Activated naive CD8-positive, alpha-beta T cell treated with anti-CD3 and anti-CD28 coated beads, Interleukin-2, amount 50 U/mL, for 16 hours (primary cell): ENCODE measurements at places on chromosomes 16 and 17.

- DNase-seq = no peak
Measured at GRCh38 chr16:86158688-86159360, 259.9 kb downstream of the IRF8 start.

DNA sequence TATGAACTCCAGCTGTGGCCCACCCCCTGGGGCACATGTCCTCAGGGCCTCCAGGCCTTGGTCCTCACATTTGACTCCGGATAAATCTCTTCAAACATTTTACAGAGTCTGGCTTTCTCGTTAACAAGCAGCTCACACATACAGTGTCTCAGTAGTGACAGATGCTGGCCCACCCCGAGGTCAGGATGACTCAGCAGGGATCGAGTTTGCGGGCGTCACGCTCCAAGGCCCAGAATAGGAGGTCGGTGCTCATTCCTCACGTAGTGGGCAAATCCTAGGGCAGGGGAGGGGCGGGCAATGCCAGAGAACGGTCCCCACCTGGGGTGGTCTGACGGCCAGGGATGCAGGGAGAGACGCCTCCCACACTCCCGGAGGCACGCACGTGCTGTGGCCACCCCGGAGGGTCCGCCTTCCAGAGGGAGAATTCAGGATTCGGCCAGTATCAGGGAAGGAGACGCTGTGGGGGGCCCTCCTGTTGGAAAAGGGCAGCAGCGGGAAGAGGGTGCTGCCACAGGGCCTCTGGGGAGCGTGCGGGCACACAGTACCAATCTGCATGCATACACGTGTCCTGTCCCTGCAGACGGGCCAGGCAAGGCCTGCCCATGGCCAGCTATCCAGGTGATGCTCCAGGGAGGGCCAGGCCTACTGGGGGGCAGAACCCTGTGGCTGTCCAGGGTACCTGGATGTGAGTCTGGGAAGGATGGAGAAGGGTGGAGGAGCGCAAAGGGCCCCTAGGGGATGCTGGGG, 8.6 kb downstream of the SLC7A5 start:
- DNase-seq = no peak

- no peak for DNase-seq
Measured at GRCh38 chr17:29135464-29135863, 44.7 kb downstream of the MYO18A start.

DNA sequence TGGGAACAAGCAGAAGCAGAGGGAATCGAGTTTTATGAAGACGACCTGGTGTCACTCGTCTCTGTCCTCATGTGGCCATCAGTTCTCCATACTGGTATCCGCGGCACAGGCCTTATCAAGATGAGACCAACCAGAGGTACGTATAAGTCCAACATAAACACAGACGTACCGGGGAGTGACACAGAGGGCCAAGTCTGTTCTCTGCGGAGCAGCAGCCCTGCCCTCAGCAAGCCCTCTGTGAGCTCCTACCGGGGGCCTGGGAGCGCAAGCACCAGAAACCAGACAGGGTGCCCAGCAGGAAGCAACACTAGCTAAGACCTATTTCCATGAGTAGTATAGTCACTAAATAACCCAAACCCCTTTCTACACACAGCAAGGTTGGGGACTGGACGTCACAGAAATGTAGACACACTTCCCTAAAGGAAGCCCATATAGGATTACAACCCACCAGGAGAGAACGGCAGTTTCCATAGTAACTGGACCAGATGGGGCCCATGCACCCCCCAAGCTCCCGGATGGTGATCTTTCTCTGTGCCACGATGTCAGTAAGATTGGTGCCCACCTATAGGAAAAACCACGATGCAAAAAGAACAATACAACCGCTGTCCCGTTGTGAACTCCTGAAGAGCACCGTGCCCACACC, 911 bp downstream of the ARL16 start:
- no peak for DNase-seq

DNA sequence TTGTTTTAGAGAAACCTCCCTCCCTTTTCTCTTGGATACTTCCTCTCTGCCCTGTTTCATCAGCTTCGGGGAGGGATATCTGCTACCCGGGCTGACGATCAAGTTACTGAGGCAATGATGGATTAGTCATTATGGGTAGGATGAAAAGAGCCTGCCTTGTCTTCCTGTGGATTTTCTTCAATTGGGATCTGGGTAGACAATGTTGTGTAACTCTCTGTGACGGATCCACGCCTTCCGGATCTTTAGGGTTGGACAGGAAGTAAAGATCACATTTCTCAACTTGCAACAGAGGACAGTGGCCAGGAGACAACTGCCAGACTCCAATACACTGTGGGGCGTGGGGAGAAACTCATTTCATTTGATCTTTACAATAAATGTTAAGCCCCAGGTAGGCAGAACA, 11.3 kb upstream of the CHST6 start:
- no peak for DNase-seq

DNA sequence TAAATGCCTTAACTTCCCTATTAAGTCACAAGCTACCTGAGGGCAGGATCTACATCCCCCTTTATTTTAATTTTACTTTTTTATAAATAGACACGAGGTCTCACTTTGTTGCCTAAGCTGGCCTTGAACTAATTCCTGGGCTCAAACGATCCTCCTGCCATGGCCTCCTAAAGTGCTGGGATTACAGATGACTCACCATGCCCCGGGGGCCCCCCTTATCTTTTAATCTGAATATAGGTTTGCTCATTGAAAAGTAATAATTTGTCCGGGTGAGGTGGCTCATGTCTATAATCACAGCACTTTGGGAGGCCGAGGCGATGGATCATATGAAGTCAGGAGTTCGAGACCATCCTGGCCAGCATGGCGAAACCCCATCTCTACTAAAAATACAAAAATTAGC, 14.2 kb downstream of the ETV4 start:
- DNase-seq = no peak

DNA sequence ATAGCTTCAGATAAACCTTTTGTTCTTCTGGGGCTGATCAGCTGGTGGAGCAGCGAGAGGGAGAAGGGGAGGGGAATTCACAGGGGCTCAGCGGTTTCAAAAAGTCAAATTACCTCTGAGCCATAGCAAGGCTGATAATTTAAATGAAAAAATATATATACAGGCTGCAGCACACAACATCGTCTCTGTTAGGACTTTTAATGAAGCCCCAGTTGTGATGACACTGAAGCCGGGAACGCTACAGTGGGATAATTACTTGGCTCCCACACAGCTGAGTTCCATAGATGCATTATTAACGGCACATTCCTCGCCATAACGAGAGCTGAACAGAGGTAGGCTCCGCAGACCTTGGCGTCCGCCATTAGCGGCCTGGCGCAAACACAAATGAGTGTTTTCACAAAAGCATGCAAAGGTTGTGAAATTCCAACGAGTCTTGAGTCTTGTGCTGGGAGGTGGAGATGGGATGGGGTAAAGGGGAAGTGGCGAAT, 216.0 kb downstream of the C16orf78 start:
- DNase-seq = no peak

DNA sequence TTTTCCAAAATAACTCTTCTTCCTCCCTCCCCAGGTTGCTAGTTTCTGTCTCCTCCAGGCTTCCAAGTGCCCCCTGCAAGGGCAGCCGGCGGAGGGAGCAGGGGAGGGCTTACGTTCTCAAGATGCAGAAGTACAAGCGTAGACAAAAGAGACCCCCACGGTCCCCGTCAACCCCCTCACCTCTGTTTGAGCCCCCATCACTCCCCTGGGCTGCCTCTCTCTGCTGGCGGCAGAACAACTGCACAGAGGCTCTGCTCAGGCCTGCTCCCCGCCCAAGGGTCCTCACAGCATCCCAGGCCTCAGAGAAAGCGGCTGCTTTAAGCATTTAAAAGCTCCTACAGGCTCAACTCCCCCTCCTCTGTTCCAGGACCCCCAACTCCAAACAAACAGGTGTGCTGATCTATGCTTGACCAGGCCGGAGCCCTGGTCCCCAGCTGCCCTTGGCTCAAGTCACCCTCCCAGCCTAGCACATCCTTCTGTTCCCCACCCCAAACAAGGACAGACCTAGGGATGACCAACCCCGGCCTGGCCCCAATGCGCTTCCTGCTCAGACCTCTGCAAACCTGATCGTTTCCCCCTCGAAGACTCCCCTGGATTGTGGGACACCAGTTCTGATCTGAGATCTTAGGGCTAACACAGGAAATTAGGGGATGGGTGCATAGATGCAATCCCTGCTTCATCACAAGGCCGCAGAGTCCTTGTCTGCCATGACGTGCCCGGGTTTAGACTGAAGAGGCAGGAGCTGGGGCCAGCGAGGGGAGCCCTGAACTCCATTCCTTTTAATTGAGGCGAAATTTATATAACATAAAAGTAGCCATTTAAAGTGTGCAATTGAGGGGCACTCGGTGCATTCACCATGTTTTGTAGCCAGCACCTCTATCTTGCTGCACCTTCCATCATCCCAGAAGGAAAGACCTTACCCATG, 17.2 kb upstream of the RBFOX3 start:
- DNase-seq = no peak

DNA sequence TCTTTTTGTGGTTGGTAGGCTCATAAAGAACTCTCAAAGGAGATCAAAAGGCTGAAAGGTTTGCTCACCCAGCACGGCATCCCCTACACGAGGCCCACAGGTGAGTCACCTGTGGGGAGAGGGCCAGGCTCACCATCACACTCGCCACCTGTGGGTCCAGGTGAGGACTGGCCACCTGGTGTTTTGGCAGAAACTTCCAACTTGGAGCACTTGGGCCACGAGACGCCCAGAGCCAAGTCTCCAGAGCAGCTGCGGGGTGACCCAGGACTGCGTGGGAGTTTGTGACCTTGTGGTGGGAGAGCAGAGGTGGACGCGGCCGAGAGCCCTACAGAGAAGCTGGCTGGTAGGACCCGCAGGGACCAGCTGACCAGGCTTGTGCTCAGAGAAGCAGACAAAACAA, 11.1 kb downstream of the GNPTG start:
- DNase-seq = no peak

- no peak for DNase-seq
Measured at GRCh38 chr16:55566432-55567175, at the start of gene CAPNS2. TSS of gene CAPNS2 (plus strand) at chr16:55566684. CDS start at chr16:55566757, 73 bp downstream.

GRCh38 chr16:24151482-24151939, 104.6 kb upstream of the CACNG3 start:
- DNase-seq = no peak

DNA sequence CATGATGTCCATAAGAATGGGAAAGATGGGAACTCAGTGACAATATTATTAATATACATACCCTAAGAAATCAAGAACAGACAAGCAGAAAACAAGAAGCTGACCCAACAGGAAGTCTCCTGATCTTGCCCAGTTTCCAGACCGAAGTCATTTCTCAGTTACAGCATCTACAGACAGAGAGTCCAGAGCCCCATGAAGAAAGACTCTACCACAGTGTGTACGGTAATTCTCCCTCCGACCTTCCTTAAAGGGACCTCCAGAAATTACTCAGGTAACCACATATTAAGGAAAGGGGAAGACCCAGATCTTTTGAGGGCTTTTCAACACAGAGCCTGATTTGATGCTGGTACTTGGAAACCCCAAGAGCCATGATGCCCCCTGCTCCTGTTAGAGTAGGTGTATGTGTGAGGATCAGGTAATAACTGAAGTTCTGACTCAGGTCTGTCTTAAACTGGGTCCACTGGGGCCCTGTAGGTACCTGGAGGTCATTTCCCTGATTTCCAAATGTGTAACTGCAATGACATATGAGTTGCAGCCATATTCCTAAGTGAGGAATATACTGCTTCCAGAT, 132.4 kb downstream of the ABCA8 start:
- no peak for DNase-seq

- no peak for DNase-seq
Measured at GRCh38 chr17:8163978-8164814, 1.4 kb upstream of the VAMP2 start.

DNA sequence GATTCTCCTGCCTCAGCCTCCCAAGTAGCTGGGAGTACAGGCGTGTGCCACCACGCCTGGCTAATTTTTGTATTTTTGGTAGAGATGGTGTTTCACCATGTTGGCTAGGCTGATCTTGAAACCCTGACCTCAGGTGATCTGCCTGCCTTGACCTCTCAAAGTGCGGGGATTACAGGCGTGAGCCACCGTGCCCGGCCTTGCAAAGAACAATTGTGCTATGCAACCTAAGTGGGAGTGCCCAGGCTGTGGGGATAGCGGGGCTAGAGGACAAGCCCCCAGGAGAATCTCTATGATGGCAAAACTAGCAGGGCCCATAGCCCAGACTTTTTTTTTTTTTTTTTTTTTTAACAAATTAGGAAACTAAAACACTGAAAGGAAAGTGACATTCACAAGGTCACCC, 2.0 kb upstream of the GPR179 start:
- DNase-seq = no peak

DNA sequence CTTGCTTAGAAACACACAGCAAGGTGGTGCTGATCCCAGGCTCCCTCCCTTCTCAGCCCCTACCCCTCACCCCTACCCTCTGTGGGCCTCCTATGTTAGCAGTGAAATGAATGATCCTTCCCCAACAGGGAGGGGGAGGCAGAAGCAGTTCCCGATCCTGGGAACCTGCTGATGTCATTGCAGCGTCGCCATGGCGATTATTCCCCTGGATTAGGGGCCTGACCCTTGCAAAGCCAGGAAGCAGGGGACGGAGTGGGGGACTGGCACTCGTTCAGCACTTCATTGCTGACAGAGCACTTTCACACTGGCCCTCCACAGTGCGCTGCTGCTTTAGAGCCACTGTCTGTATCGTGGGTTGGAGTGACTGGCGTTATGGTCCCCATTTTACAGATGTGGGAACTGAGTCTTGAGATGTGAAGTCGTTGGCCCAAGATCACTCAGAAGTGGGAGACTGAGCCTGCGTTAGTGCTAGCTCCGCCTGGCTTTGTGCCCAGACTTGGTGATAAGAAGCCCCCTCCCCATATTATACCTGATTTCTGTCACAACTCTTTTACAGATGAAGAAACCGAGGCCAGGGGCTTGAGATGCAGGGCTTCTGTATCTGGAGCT, 26.6 kb downstream of the LASP1 start:
- DNase-seq = no peak

GRCh38 chr16:3133844-3134243, 985 bp upstream of the ZNF213 start:
- no peak for DNase-seq

- DNase-seq = no peak
Measured at GRCh38 chr17:31048780-31049179, 46.0 kb upstream of the NF1 start.

DNA sequence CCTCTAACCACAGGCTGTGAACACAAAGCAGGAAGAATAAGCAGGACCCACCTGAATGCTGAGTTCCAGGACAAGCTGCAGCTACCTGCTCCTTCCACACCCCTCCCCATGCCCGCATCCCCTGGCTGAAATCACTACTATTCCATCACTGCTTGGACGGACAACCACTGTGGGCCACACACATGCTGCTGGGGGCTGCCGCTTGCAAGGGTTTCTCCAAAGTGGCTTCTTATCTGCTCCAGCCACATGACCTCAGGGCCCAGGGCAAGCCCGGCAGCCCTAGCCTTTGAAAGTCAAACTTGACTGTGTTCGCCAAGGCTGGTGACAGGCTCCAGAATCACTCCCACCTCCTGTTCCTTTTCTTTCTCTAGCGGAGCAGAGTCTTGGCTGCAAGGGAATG, 18.4 kb downstream of the FA2H start:
- no peak for DNase-seq

- DNase-seq = no peak
Measured at GRCh38 chr16:72620853-72621252, 427.1 kb downstream of the ZFHX3 start.

DNA sequence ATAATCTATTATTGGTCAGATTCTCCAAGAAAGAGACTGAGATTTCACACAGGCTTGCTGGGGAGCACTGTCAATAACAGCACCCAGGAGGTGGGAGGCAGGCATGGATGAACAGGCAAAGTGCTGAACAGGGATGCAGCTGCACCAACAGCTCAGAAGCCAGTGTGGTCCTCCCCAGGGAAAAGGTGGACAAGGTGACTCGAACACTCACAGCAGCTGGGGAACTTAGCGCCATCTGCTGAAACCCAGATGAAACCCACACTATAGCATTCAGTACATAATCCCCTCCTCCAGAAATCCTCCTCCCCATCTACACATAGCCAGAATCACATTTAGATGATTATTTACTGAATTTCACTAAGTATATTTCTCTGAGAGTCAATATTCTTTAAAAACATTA, 255.2 kb upstream of the WSB1 start:
- no peak for DNase-seq
